Spleen (tissue), 13 donors: ENCODE measurements at places on chromosomes 3 and 15. TPM values are rescaled to one million over a fixed set of nuclear protein-coding genes. Genes with fewer than 3 reads are reported as not detected.

- H3K4me1 ChIP-seq = no peaks in the 10 kb centered on the region
- no peak for DNase-seq
- no peaks in the 10 kb centered on the region for H3K27me3 ChIP-seq
- no peaks in the 10 kb centered on the region for H3K36me3 ChIP-seq
- H3K27ac ChIP-seq = no peak overlapping the region
Observed at GRCh38 chr15:53401503-53401902, 358.0 kb downstream of the WDR72 start.

Gene CHST14
- polyA plus RNA-seq = 9.0 TPM

GRCh38 chr15:46461416-46461815 lies 826.6 kb downstream of the SQOR start:
- no peak for DNase-seq
- H3K36me3 ChIP-seq = no peaks in the 10 kb centered on the region
- no peak overlapping the region for H3K4me3 ChIP-seq
- no peak overlapping the region for H3K27ac ChIP-seq
- H3K4me1 ChIP-seq = no peaks in the 10 kb centered on the region
- H3K27me3 ChIP-seq = no peaks in the 10 kb centered on the region

Gene CPN2
- 1.7 TPM for polyA plus RNA-seq

- H3K36me3 ChIP-seq = no peaks in the 10 kb centered on the region
- peak within 1 kb of the TSS; percentile 85 for H3K27ac ChIP-seq
- H3K4me1 ChIP-seq = peaks cover 32% of the 10 kb centered on the region
- H3K27me3 ChIP-seq = peaks cover 44% of the 10 kb centered on the region
Observed at GRCh38 chr15:74956648-74957475, at the start of gene RPP25. TSS of gene RPP25 (minus strand) at chr15:74956772. CDS start at chr15:74956583, 189 bp downstream.

GRCh38 chr15:62997441-62997840 lies 45.1 kb upstream of the TPM1 start:
- H3K36me3 ChIP-seq = no peaks in the 10 kb centered on the region
- H3K4me1 ChIP-seq = no peaks in the 10 kb centered on the region
- no peak for DNase-seq
- no peak overlapping the region for H3K27ac ChIP-seq
- H3K4me3 ChIP-seq = no peak overlapping the region
- no peaks in the 10 kb centered on the region for H3K27me3 ChIP-seq

Gene RBMS3
- 2.6 TPM for polyA plus RNA-seq

DNA sequence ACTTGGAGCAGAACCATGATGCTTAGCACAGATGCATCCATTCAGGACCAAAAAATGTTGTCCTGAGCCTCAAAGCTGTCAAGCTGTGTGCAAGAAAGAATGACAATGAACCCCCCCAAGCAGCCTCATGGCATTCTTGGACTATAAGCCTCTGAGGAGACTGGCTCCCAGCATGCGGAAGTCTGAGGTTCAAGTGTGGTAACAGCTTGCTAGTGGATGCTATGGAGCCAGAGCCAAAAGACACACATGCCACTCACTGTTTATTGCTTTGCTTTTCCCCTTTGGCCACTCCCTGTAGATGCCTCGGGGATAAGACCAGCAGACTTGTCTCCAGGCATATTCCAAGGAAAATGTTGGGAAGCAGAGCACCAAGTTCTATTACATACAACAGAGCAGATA lies 38.2 kb upstream of the SNRK start:
- H3K4me1 ChIP-seq = peaks cover 47% of the 10 kb centered on the region
- DNase-seq = no peak
- H3K27ac ChIP-seq = peak overlapping the region; percentile 57
- no peaks in the 10 kb centered on the region for H3K27me3 ChIP-seq
- H3K4me3 ChIP-seq = no peak overlapping the region
- H3K36me3 ChIP-seq = no peaks in the 10 kb centered on the region

DNA sequence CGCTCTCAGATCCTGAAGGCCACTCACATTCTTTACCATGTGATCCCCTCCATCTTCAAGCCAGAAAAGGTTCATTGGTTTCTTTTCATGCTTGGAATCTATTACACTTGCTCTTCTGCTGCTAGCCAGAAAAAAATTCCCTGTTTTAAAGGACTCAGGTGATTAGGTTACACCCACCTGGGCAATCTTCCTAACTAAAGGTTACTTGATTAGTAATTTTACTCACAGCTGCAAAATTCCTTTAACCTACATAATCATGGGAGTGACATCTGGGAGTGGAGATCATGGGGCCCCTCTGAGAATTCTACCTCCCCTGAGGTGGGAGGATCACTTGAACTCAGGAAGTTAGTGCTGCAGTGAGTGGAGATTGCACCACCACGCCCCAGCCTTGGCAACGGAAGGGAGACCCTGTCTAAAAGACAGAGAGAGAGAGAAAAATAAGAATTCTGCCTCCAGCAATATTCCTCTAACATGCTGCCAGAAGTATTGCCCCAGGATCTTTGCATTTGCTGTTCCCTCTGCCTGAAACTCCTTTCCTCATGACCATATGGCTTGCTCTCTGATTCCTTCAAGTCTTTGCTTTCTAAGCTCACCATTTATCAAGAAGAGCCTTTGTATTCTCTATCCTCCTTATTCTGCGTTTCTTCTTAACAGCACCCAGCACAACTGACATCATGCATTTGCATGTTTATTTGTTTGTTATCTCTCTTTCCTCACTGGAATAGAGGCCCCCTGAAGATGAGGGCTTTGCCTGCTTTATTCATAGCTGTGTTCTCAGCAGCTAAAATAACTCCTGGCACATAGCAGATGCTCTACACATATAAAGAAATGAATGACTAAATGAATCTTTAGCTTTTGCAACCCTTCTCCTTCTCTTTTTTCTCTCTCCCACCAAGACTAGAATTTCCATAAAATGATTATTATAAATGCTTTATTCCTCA lies 68.2 kb downstream of the EDEM1 start:
- H3K27ac ChIP-seq = no peak overlapping the region
- no peaks in the 10 kb centered on the region for H3K27me3 ChIP-seq
- DNase-seq = no peak
- H3K4me3 ChIP-seq = no peak overlapping the region
- H3K36me3 ChIP-seq = no peaks in the 10 kb centered on the region
- no peaks in the 10 kb centered on the region for H3K4me1 ChIP-seq

GRCh38 chr3:132038198-132038825 lies 3.5 kb upstream of the CPNE4 start:
- no peaks in the 10 kb centered on the region for H3K4me1 ChIP-seq
- no peak for DNase-seq
- no peaks in the 10 kb centered on the region for H3K36me3 ChIP-seq
- no peak overlapping the region for H3K4me3 ChIP-seq

- no peaks in the 10 kb centered on the region for H3K36me3 ChIP-seq
- H3K4me3 ChIP-seq = no peak overlapping the region
- H3K27ac ChIP-seq = no peak overlapping the region
Observed at GRCh38 chr3:78601249-78601648, 1166.5 kb downstream of the ROBO1 start.

Gene COMMD2
- polyA plus RNA-seq = 9.9 TPM

Gene C3orf70
- 0.41 TPM for polyA plus RNA-seq

- DNase-seq = peak; percentile 17
- no peaks in the 10 kb centered on the region for H3K4me1 ChIP-seq
Observed at GRCh38 chr15:43920815-43921214, 94.0 kb downstream of the WDR76 start.

Gene PLAAT1
- polyA plus RNA-seq = not detected

DNA sequence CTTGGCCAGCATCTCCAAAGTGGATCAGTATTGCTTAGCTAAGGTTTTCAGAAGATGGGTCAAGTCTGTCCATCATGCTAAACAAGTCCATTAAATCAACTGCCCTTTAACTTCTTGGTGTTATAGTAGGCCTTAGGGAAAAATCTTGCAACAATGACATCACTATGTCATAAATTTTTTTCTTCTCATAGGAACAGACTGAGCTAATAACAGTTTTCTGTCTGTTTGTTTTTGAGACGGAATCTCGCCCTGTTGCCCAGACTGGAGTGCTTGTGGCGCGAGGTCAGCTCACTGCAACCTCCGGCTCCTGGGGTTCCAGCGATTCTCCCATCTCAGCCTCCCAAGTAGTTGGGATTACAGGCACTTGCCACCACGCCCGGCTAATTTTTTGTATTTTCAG lies 94.2 kb downstream of the EFL1 start:
- no peaks in the 10 kb centered on the region for H3K27me3 ChIP-seq
- no peak overlapping the region for H3K27ac ChIP-seq
- H3K4me1 ChIP-seq = no peaks in the 10 kb centered on the region
- no peak for DNase-seq

Gene AADACL2
- not detected for polyA plus RNA-seq

DNA sequence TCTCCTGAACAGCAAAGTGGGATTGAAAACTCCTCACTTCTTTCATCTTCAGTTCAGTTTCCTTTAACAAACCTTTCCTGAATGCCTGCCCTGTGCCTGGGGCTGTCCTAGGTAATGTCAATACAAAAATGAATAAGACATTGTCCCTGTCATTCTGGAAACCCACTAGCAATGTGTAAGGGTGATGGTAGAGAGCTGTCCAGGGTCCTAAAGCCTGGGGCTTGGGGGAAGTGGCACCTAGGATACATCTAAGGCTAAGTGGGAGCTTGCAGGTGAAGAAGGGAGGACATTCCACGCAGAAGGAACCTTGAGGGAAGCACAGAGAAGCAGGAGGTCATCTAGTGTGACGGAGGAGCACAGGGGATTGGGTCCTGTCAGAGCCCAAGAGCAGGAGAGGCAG lies 212.7 kb upstream of the PPP2R3A start:
- no peaks in the 10 kb centered on the region for H3K4me1 ChIP-seq
- H3K4me3 ChIP-seq = no peak overlapping the region
- no peak overlapping the region for H3K27ac ChIP-seq
- no peaks in the 10 kb centered on the region for H3K27me3 ChIP-seq

DNA sequence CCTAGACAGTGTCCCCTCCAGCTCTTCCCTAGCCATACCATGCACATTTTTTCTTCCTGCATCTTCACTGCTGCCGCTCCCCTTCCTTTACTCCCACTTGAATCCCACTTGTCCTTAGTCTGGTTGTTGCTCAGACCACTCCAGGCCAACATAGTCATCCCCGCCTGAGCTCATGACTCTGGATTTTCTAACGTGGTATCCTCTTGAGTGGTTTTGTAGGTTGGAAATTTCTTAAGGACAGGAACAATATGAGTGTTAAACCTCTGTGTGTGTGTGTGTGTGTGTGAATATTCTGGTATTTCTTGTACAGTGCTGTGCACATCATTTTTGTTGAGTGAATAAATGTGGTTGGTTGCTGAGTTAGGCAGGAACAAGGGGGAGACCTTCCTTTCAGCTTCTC lies 3.1 kb downstream of the BAHD1 start:
- no peak overlapping the region for H3K4me3 ChIP-seq
- no peak for DNase-seq
- peaks cover 16% of the 10 kb centered on the region for H3K4me1 ChIP-seq
- H3K36me3 ChIP-seq = no peaks in the 10 kb centered on the region

Gene SCAANT1
- polyA plus RNA-seq = not detected

- H3K4me3 ChIP-seq = peak overlapping the region; percentile 68
- no peak overlapping the region for H3K27ac ChIP-seq
- H3K4me1 ChIP-seq = peaks cover 47% of the 10 kb centered on the region
Observed at GRCh38 chr3:194397757-194398312, 1.2 kb downstream of the GP5 start.

DNA sequence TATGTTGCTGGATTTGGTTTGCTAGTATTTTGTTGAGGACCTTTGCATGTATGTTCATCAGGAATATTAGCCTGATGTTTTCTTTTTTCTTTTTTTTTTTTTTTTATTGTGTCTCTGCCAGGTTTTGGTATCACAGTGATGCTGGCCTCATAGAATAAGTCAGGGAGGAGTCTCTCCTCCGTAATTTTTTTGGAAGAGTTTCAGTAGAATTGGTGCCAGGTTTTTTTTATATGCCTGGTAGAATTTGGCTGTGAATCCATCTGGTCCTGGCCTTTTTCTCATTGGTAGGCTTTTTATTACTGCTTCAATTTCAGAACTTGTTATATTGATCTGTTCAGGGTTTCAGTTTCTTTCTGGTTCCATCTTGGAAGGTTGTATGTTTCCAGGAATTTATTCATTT lies 165.8 kb downstream of the VPS8 start:
- no peaks in the 10 kb centered on the region for H3K4me1 ChIP-seq
- DNase-seq = no peak
- no peaks in the 10 kb centered on the region for H3K27me3 ChIP-seq
- H3K27ac ChIP-seq = no peak overlapping the region
- H3K36me3 ChIP-seq = peaks cover 2% of the 10 kb centered on the region
- no peak overlapping the region for H3K4me3 ChIP-seq

DNA sequence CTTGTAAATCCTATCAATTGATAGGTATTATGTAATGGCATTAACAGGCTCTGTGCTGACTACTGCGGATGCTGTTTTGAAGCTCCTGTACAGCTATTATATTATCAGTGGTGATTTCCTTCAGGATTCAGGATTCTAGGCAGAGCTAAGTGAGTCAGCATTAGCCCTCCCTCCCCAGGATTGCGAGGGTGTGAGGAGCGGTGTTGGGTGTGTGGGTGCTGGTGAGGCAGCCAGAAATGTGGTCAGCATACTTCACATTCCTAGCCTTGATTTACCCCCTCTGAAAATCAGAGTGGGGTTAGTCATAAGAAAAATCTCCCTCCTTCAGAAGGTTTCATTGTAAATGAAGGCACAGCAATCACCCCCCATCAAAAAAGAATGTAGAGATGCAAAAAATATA lies 72.5 kb downstream of the SNTN start:
- H3K36me3 ChIP-seq = no peaks in the 10 kb centered on the region
- no peaks in the 10 kb centered on the region for H3K27me3 ChIP-seq
- no peaks in the 10 kb centered on the region for H3K4me1 ChIP-seq
- DNase-seq = no peak

Gene TMCO5A
- not detected for polyA plus RNA-seq

- no peak overlapping the region for H3K27ac ChIP-seq
- H3K27me3 ChIP-seq = no peaks in the 10 kb centered on the region
- no peaks in the 10 kb centered on the region for H3K36me3 ChIP-seq
- no peaks in the 10 kb centered on the region for H3K4me1 ChIP-seq
Observed at GRCh38 chr3:69560818-69561217, 174.9 kb upstream of the FRMD4B start.

DNA sequence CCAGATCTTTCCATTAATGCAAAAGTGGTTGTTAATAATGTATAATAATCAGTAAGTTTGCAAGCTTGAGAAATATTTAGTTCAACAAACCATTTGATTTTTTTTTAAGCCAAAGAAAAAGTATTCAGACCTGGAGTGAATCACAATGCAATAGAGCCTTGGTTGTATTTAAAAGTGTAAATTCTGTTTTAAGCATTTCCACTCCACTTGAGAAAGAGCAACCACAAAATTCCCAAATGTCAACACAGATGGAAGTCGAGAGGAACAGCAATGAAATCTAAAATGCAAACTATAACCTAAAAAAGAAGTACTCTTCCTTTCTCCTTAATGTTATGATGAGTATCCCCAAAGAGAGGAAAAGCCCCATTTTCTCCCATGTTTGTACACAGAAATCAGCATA lies 20.2 kb downstream of the GBE1 start:
- H3K27me3 ChIP-seq = no peaks in the 10 kb centered on the region
- no peak overlapping the region for H3K27ac ChIP-seq
- no peaks in the 10 kb centered on the region for H3K4me1 ChIP-seq
- no peak overlapping the region for H3K4me3 ChIP-seq
- no peaks in the 10 kb centered on the region for H3K36me3 ChIP-seq

Gene CAMKV
- not detected for polyA plus RNA-seq

Gene FAH
- 8.5 TPM for polyA plus RNA-seq

- peaks cover 98% of the 10 kb centered on the region for H3K4me1 ChIP-seq
- H3K27ac ChIP-seq = peak overlapping the region; percentile 100
- no peaks in the 10 kb centered on the region for H3K36me3 ChIP-seq
- H3K4me3 ChIP-seq = peak overlapping the region; percentile 14
- no peaks in the 10 kb centered on the region for H3K27me3 ChIP-seq
- DNase-seq = no peak
Observed at GRCh38 chr3:30612437-30613132, 6.2 kb downstream of the TGFBR2 start.
